ENCODE measurements at places on chromosomes 5 and 9.

DNA sequence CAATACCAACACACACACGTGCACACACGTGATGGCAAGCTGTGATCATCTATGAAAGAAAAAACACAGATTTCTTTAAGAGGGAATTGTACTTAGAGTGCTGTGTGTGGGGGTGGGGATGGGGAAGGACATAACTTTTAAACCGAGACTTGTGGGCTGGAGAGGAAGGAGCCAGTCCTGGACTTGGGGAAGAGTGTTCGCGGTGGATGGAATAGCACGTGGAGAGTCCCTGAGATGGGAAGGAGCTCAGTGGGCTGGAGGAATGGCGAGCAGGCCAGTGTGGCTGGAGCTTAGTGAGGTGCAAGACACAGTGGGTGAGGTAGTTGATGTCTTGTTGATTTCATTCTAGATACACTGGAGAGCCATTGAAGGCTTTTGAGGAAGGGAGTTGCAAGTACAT is 78.5 kb downstream of the RGS3 start:
- DNase-seq = no peak

DNA sequence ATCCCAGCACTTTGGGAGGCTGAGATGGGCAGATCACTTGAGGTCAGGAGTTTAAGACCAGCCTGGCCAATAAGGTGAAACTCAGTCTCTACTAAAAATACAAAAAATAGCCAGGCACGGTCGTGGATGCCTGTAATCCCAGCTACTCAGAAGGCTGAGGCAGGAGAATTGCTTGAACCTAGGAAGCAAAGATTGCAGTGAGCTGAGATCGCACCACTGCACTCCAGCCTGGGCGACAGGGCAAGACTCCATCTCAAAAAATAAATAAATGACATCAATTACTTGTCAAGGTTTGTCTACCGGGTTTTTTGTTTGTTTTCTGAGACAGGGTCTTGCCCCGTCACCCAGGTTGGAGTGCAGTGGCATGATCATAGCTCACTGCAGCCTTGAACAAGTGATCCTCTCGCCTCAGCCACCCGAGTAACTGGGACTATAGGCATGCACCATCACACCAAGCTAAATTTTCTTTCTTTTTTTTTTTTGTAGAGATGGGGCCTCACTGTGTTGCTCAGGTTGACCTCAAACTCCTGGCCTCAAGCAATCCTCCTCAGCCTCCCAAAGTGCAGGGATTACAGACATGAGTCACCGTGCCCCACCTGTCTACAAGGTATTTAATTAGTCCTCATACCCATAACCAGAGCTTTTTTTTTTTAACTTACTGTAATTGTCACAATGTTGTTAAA is 64.9 kb downstream of the SUSD1 start:
- no peak for DNase-seq

GRCh38 chr9:124934290-124934689 is 6.6 kb downstream of the GOLGA1 start:
- DNase-seq = no peak

- no peak for DNase-seq
Observed at GRCh38 chr5:171308453-171309275, at the start of gene TLX3. TLX3 (plus strand) TSS chr5:171309248; CDS start chr5:171309366, 118 bp downstream.
